Cortex of kidney (tissue), 1 donor: ENCODE measurements at places on chromosomes 11 and 22.

GRCh38 chr11:121059605-121060004 is 35.7 kb downstream of the TBCEL start:
- no peak for DNase-seq

DNA sequence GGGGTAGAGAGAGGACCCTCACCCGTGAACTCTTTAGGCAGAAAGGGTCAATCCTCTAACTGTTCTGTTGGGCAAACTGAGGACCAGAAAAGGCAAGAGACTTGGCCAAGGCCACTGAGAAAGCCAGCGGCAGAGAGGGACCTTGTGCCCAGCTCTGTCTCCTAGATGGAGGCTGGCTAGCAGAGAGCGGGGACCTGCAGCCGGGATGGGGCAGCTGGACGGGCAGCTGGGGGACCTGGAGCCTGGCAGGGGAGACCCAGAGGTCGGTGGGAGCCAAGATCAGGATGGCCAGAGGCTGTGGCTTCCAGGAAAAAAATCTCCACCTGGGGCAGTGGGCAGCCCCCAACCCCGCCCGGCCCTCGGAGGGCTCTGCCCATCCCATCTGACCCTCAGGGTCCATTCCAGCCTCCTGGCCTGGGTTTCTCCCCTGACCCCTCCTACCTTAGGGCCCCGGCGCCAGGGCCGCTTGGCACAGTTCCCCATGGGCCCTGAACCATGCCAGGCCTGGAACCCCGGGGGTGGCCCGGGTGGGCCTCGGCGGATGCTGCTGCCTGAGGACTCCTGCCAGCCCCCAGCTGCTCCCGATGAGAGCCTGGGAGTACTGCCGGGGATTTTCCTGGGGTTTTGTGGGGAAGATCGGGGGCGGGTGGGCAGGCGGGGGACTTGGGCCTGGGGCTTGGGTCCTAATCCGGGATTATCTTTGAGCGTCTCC is at the start of gene CABP2:
Gene CABP2, minus strand, starts transcription at position 603 of the 712 bp plus-strand sequence. Its CDS starts 120 bp downstream, at position 483.
- no peak for DNase-seq

DNA sequence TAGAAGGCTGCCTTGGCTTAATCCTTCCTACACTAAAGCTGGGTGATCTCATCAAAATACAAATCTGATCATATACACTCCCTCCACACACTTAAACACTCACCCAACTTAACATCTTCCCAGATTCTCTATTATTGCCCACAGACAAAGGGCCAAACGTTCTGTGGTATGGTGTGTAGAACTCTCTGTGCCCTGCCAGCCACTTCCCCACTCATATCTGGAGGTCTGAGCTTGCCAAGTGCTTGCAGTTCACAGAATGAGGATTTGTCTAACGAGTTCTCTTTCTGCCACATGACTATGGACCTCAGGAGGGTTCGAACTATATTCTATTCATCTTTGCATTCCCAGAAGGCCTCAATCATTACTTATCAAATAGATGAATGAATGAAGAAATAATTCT is 77.6 kb downstream of the MPPED2 start:
- DNase-seq = no peak

DNA sequence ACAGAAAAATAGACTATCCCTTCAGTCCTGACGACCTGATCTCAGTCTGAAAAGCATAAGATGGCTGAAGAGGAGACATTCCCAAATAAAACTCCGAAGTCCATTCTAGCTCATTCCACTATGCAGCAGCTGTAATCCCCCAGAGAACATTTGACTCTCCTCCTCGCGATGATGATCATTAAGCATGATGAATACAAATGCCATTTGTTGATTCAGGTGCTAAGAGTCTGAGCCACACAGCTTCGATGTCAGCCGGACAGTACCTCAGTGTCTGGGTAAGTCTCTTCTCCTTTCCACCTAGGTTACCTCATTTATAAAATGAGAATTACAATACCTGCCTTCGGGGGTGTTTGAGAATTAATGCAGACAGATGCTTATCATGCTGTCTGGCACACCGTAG is 94.8 kb downstream of the TENM4 start:
- no peak for DNase-seq

- no peak for DNase-seq
These were observed 34.4 kb downstream of the BRD1 start for GRCh38 chr22:49793296-49793695.

- no peak for DNase-seq
These were observed 14.9 kb downstream of the TMEM258 start for GRCh38 chr11:61777234-61778090.

GRCh38 chr22:30169002-30169401 is 77.6 kb downstream of the LIF start:
- no peak for DNase-seq

- DNase-seq = no peak
These were observed 5.4 kb downstream of the LINC01488 start for GRCh38 chr11:69486773-69487291.

DNA sequence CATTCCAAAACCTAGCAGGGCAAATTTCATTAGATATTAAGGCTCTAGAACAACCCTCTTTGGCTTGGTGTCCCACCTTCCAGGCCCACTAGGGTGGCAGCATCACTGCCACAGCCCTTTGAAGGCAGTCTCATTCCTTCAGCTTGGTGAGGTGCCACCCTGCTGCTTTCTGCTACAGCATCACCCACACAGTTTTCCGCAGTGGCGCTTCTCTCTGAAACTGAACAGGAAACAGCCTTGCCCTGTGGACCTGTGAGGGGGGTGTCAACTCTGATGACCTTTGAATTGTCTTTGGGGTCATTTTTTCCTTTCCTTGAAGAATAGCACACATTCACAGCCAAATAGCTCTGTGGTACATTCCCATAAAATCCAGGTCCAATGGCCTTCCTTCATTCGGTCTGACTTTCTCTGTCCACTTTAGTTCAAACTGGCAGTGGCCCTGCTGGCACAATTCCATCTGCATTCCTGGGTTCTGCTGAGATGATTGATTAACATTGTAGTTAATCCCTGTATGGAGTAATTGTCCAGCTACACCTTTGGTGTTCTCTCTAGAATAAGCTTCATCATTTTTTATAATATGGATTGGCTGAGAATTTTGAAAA is 251.9 kb upstream of the FAT3 start:
- DNase-seq = no peak

- DNase-seq = no peak
These were observed 17.9 kb downstream of the CLNS1A start for GRCh38 chr11:77619576-77620198.

GRCh38 chr11:47233051-47233450 is 15.6 kb downstream of the ACP2 start:
- DNase-seq = no peak

GRCh38 chr11:10456519-10456918 is 1.5 kb downstream of the AMPD3 start:
- DNase-seq = no peak

GRCh38 chr22:32271389-32271788 is 16.2 kb upstream of the SLC5A4 start:
- no peak for DNase-seq

DNA sequence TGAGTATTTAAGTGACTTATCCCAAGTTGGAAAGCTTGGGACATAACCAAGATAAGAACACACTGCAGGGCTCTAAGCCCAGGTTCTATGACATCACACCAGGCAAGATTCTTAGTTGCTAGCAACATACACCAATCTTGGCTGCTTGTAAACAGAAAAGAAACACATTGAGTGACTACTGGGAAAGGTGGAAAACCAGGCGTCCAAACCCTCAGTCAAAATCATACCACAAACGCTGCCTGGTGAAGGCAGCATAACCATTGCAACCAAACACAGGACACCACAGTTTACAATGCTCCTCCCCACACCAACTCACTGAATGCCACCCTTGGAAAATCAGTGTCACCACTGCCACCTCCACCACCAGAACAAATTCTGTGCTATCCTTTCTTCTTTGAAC is 379.9 kb downstream of the TTC28 start:
- no peak for DNase-seq

- DNase-seq = no peak
These were observed 13.8 kb downstream of the OR5B21 start for GRCh38 chr11:58494101-58494500.

DNA sequence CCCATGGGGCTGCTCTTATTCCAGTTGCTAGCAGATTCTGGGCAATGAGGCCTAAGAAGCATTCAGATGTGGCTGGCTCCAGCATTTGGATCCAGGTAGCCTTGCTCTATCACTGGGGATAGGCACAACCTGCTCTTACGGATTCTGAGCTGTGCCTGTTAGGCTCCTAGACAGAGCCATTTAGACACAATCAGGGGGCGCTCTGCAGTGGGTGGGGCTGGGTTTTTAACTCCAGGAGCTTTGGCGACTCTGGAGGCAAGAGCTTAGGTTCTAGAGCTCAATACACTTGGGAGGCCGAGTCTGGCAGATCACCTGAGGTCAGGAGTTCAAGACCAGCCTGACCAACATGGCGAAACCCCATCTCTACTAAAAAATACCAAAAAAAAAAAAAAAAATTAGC is 32.0 kb downstream of the KCNC1 start:
- DNase-seq = no peak

- no peak for DNase-seq
These were observed 52.3 kb downstream of the SLC22A12 start for GRCh38 chr11:64643256-64643881.

- no peak for DNase-seq
These were observed 104.5 kb upstream of the LMO1 start for GRCh38 chr11:8368194-8368593.

DNA sequence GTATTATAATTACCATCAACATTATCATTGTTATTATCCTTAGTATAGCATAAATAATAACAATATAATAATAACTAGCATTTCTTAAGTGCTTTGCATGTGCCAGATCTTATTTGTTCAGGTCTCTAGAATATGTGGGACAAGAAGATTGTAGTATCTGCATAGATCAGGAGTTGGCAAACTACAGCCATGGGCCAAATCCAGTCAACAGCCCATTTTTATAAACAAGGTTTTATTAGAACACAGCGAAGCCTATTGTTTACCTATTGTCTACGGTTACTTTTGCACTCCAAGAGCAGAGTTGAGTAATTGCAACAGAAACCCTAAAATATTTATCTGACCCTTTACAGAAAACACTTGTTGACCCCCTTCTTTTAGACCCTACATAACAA is 81.4 kb downstream of the SLC1A2 start:
- DNase-seq = no peak
